Right cardiac atrium (tissue), 5 donors: ENCODE measurements at places on chromosomes 11 and 22. TPM values are rescaled to one million over a fixed set of nuclear protein-coding genes. Genes with fewer than 3 reads are reported as not detected.

PARVG gene
- polyA plus RNA-seq = 4.3 TPM

GAL gene
- 0.27 TPM for polyA plus RNA-seq

PIH1D2 gene
- polyA plus RNA-seq = 1.8 TPM

RIMBP3B gene
- not detected for polyA plus RNA-seq

OR5P2 gene
- polyA plus RNA-seq = not detected
